ENCODE measurements at places on chromosomes 7 and 10.

GRCh38 chr7:134856691-134857090, 77.3 kb downstream of the CALD1 start:
- no peak for DNase-seq

- peak; percentile 75 for DNase-seq
Measured at GRCh38 chr10:72329290-72330068, 25.2 kb downstream of the DNAJB12 start.

GRCh38 chr10:55024713-55025112, 223.7 kb upstream of the PCDH15 start:
- DNase-seq = no peak

DNA sequence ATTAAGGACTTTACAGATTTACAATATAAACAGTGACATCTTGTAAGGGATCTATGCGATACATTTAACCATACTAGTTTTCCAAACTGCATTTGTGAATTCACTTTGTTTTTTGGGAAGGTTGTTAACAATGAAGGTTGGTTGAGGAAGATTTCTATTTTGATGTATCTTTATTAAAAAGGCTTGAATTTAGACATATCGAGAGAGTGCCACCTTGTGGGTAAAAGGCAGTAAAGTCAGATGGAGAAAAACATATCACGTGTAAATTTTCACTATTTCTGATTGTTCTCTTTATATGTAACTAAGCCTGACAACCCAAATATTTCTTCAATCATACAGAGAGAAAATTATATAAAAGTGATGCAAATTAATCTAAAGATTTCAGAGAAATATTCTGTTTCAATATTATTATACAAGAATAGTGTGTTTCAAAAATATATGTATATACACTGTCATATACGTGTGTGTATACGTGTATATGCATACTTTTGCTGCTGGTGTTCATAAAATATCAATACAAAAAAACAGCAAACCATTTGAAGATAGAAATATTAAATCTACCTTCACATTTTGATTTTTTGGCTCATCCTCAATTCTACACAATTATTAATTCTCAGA, 988.6 kb downstream of the SORCS1 start:
- no peak for DNase-seq

DNA sequence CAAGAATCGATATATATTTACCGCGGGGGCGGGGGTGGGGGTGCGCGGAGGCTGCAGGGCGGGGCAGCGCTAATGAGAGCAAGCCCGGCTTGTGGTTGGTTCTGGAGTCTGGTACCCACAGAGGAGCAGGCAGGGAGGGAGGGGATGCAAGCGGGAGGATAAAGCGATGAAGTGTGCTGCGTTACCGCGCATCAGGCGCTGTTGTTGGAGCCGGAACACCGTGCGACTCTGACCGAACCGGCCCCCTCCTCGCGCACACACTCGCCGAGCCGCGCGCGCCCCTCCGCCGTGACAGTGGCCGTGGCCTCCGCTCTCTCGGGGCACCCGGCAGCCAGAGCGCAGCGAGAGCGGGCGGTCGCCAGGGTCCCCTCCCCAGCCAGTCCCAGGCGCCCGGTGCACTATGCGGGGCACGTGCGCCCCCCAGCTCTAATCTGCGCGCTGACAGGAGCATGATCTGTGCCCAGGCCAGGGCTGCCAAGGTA, at the start of gene HECW1:
Gene HECW1 (plus strand): TSS at position 189 of the 482 bp plus-strand sequence. CDS start 131,259 bp downstream, outside the sequence.
- no peak for DNase-seq

- no peak for DNase-seq
Measured at GRCh38 chr10:11154849-11155498, 137.3 kb downstream of the CELF2 start.

DNA sequence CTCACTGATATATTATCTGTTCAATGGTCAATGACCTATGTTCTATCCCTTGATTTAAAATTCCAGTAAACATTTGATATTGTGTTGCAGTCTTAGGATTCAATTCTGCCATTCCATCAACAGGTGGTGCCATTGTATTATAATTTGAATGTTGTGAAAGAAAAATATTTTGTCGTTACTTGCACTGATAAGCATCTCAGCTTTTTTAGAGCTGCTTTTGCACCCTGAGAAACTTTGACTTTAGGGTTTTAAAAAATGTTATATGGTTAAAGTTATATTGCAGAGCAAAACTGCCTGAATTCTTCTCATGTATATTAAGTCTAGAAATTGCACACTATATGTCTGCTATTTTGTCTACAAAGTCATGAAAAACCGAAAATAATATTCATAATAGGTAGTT, 18.8 kb upstream of the MINDY3 start:
- no peak for DNase-seq

GRCh38 chr7:24419077-24419476, 135.1 kb downstream of the NPY start:
- DNase-seq = no peak

GRCh38 chr10:8054244-8054493, 319 bp upstream of the GATA3 start:
- DNase-seq = no peak

- DNase-seq = no peak
Measured at GRCh38 chr7:66974986-66975590, 20.3 kb downstream of the SBDS start.

GRCh38 chr7:151777908-151778670, 98.8 kb downstream of the PRKAG2 start:
- no peak for DNase-seq

DNA sequence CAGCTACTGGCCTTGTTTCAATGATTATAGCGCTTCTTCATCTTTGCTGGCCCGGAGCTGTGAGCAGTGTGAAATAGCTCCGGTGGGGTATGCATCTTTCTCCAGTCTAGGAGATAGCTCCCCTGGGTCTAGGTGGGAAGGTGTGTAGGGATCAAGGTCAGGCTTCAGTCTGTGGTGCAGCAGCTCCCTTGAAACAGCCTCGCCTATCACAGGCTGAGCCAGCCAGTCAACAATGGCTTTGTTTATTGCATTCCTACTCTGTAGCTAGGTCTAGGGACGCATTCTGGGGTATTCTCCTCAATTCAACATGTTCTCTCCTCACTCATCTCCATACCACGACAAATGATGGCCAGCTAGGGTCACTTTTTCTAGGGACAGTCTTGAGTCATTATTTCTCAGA, 646.8 kb upstream of the IGFBP3 start:
- DNase-seq = no peak

DNA sequence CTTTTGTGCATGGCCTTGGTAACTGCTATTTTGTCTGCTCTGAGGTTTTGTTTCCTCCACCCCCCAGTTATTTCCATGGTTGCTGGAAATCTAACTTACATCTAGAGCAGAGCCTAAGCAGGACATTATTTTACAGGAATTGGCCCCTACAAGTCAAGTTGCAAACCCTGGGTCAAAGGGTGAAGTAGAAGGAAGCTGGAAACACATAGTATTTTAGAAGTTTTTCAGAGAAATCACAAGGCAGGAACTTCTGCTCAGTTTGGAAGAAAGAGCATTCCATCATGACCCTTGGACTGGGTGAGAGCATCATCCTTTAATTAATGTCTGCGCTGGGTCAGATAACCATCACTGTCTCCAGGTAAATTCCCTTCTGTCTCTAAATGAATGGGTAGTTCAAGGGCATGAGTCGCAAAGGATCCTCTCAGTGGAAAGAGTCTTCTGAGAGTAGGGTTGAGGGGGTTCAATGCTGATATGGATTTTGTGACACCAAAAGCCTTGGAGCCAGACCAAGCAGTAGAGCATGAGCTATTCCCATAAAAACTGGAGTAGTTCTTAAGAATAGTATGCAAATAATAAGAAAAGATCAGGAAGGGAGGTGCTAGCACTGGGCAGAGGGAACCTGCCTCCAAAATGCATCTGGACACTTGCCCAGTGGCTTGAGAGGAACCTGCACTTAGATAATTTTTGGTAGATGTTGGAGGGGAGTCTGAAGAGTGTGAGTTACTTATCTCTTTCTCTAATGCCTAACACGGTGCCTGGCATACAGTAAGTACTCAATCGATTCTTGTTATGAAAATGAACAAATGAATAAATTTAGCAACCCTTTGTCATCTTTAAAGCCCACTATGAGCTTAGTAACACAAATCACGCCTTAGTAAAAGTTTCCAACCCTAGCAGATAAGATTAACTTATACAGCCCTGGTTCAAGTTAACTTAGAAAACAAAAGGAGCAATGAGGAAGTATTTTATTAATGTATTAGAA, 160.6 kb upstream of the ADO start:
- no peak for DNase-seq

GRCh38 chr10:132233501-132234085, 46.8 kb downstream of the DPYSL4 start:
- DNase-seq = no peak

- no peak for DNase-seq
Measured at GRCh38 chr7:36775061-36775620, 50.8 kb upstream of the AOAH start.

DNA sequence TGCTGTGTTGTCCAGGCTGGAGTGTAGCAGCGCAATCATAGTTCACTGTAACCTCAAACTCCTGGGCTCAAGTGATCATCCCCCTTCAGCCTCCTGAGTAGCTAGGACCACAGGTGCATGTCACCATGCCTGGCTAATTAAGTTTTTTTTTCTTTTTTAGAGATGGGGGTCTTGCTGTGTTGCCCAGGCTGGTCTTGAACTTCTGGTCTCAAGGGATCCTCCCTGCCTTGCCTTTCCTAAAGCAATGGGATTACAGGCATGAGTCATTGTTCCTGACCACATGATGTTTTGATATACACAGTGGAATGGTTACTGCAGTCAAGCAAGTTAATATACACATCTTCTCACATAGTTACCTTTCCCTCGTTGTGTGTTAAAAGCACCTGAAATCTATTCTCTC, 140.3 kb downstream of the GPR85 start:
- DNase-seq = no peak

DNA sequence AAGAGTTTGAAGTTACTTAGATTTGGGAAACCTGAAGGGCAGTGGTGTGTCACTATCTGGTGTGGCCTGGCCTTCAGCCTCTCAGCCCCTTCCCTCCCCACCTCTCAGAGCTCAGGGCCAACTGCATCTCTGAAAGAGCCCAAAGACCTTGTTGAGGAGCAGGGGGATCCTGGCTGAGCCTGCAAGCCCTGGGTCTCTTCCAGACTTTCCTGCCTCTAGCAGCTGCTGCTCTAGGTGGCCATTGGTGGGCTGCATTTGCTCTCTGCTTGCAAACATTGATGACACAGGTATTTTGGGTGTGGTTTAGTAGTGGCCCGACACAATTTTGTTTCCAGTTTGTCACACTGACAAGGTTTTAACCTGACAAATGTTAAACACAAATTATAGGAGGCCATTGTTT, 3.1 kb upstream of the UPP1 start:
- DNase-seq = no peak

GRCh38 chr10:34584164-34584563, 230.9 kb downstream of the PARD3 start:
- DNase-seq = no peak

DNA sequence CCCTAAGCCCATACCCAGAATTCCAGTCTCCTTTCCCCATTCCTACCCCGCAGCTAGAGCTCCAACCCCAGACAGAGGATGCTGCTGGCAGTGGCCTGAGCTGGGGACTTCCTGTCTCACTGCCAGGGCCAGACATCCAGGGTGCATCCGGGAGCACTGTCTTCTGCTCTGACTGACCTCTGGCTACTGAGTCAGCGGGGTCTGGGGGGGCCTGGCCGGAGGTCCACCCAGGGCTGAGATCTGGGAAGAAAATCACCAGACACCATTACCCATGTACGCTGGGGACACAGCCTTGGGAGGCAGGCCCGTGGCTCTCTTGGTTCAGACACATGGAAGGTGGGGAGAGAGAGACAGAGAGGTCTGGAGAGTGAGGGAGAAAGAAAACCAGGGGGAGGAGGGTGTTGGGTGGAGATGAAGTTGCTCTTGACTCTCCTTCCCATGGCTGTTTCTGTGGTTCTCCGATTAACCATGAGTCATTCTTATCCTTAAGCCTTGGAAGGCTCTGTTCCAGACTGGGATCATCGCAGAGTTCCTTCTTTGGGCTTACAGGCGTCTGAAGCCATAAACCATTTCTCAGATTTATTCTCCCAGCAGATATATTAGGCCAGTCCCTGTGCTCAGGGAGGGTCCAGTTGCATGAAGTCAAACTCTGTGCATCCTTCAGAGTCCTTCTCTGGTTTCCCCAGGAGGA, 23.6 kb downstream of the TSPAN15 start:
- DNase-seq = no peak

DNA sequence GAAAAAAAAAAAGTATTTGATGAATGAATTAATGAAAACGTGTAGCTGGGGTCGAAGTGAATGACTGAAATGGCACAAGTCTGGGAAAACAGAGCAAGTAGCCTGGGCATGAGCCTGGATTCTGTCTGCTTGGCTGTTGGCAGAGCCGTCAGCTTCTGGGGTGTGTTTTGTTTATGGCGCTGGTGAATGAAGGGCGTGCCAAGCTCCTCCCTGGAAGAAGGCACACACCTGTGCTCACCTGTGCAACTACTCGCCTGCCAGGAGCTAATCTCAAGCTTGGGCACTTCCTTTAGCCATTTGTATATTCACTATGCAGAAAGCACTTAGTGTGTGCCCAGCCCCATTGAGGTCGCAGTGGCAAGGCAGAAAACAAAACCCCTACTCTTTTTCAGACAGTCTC, 74.1 kb downstream of the GTF2IRD1 start:
- no peak for DNase-seq

DNA sequence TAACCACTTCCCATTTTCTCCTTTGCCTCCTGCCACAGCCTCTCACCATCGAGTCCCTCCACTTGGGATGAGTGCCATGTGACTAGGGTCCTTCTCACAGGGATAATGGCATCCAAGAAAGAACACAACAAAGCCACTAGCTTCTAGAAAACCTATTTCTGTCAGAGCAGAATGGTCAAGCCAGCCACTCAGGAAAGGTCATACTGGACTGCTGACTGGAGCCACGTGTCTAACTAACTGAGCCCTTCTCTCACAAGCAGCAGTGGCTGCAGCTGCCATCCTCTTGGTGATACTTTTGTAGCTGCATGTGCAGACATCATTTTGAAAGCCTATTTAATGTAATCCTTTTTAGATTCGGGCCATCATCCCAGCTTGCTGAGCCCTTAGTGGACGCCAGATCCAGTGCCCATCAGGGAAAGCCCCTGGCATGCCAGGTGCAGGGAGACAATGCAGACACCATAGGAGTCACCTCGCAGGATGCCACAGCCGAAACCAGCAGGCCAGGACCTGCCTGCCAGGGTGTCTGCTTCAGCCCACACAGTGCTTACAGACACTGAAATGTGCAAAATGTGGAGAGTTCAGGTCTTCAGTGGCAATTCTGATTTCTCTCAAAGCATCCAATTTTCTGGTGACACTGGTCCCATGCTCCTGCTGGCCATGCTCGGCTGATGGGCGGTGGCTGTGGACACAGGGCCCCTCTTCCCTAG, 98.3 kb upstream of the DDC start:
- DNase-seq = peak; percentile 54

DNA sequence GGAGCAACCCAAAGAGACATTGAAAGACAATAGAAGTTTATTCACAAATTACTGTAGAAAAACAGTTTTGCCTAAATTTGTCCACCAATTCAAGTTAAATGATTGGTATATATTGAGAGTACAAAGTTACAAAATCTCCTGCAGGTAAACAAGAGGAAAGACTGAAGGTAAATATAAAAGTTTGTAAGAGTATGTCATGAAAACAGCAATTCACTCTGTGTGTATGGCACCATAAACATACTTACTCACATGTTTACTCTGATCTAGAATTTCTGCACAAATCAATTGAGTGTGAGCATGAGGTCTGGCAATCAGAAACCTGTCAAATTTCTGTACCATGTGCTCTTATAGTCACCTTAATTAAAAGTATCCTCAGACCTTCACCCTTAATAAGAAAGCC, 800.9 kb upstream of the MBL2 start:
- DNase-seq = no peak

All from activated CD8-positive, alpha-beta memory T cell treated with anti-CD3 and anti-CD28 coated beads, Interleukin-2, amount 50 U/mL, for 48 hours (primary cell).